Colonic mucosa (tissue), 4 donors: ENCODE measurements at places on chromosomes 16 and 17. TPM values are rescaled to one million over a fixed set of nuclear protein-coding genes. Genes with fewer than 3 reads are reported as not detected.

Gene CRHR1
- total RNA-seq, result not detected

Gene PYY
- total RNA-seq, result 258 TPM

- H3K27me3 ChIP-seq, result no peaks in the 10 kb centered on the region
- no peak for DNase-seq
- no peak overlapping the region for H3K4me3 ChIP-seq
- no peak overlapping the region for H3K27ac ChIP-seq
- no peaks in the 10 kb centered on the region for H3K36me3 ChIP-seq
- H3K4me1 ChIP-seq, result no peaks in the 10 kb centered on the region
Measured at GRCh38 chr17:570388-570787, 144.3 kb downstream of the VPS53 start.

- no peaks in the 10 kb centered on the region for H3K4me1 ChIP-seq
- H3K4me3 ChIP-seq, result no peak overlapping the region
- H3K36me3 ChIP-seq, result no peaks in the 10 kb centered on the region
- H3K27ac ChIP-seq, result no peak overlapping the region
- no peak for DNase-seq
Measured at GRCh38 chr16:17076818-17077498, 393.8 kb downstream of the XYLT1 start.

DNA sequence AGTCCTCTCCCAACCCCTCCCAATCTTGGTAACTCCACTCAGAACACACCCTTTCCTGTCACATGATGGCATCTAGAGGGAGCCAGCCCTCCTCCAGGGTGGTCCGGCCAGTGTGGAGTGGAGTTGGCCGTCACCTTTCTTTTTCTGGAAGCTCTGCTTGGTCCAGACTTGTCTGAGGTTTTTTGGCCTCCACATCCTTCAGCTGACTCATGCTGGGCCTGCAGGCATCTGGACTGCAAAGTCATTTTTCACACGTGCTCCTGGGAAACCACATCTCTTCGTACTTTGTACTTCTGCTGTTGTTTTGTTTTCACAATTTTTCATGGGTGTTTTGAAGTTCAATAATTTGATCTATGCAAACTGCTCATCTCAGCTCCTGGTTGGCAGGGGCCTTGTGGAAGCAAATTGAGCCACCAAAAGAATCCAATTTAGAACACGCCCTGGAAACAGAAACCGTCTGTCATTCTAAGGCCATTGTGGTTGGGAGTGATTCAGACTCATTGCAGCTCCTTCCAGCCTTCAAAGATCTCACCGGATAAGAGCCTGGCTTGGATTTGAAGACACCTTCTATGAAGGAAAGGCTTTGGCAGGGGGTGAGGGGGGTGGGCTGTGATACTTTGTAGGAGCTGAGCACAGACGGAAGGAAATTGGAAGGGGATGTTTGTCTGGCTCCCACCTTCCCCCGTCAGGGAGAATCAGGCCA is 42.4 kb upstream of the NF1 start:
- DNase-seq, result no peak
- no peaks in the 10 kb centered on the region for H3K36me3 ChIP-seq
- H3K4me1 ChIP-seq, result no peaks in the 10 kb centered on the region
- no peak overlapping the region for H3K4me3 ChIP-seq
